ENCODE measurements at places on chromosomes 5 and 9.

DNA sequence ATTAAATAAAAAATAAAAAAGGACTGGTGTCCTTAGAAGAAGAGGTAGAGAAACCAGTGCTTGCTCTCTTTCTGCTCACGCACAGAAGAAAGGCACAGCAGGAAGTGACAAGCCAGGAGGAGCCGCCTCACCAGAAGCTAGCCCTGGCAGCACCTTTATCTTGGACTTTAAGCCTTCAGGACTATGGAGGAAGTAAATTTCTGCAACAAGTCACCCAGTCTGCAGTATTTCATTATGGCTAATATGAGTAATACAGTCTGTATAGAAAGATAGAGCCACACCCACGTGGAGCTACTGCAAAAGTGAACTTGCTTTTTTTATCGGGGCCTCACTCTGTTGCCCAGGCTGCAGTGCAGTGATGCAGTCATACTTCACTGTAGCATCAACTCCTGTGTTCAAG is 68.4 kb downstream of the PDZD2 start:
- DNase-seq, result no peak

DNA sequence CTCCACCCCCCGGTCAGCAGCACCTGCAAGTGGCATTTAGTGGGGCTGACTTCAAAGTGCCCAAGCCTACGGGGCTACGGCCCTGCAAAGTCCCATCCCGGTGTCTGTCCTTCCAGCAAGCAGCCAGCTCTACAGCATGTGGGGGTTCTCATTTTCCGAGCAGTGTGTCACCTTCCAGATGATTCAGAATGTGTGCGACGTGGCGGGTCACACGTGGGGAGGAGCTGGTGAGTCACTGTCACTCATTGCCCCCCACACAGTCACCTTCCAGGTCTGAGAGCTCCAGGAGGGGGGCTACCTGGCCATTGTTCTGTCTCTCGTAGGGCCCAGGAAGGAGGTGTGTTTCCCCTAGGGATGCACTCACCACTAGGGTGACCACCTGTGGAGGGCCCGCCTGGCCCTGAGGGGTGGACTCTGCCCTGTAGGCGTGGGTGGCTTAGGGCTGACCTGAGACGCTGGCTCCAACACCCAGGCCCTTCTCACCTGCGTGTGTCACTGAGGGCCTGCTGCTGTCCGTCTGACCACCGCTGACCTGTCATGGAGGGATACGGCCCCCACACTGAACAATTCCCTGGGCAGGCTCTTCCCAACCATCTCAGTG is 70.2 kb downstream of the SEMA4D start:
- DNase-seq, result no peak

GRCh38 chr9:37961351-37961750 is 57.4 kb upstream of the SLC25A51 start:
- DNase-seq, result no peak

DNA sequence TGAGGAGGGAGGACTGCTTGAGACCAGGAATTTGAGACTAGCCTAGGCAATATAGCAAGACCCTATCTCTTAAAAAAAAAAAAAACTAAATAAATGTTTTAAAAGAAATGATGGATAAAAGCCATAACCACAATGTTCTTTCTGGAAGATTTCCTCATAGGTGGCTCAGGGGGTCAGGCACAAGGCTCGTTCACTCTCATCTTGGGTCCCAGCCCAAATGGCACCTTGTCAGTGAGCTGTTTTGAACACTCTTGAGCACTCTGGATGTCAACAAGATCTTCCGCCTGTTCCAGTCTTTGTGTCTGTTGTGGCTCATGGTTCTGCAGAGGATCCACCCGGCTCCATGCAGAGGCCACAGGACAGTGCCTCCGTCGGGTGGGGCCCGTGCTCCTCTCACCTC is 35.7 kb upstream of the LMX1B start:
- no peak for DNase-seq

All from body of pancreas (tissue), 4 donors.